ENCODE measurements at places on chromosomes 3 and 15. TPM values are rescaled to one million over a fixed set of nuclear protein-coding genes. Genes with fewer than 3 reads are reported as not detected.

The ABI3BP gene
- total RNA-seq = 38.8 TPM

The SMAD6 gene
- 30.1 TPM for total RNA-seq

The IMPG2 gene
- total RNA-seq = 0.70 TPM

The SLC27A2 gene
- 0.27 TPM for total RNA-seq

The FBN1 gene
- 584 TPM for total RNA-seq

The RBM6 gene
- 95.3 TPM for total RNA-seq

The MME gene
- total RNA-seq = 2.3 TPM

The GOLGA8R gene
- total RNA-seq = 12.9 TPM

The C2CD4A gene
- total RNA-seq = not detected

The PRR20G gene
- total RNA-seq = not detected

The DHFR2 gene
- total RNA-seq = 13.7 TPM

The DPPA4 gene
- total RNA-seq = not detected

The DPPA2 gene
- not detected for total RNA-seq

The GOLGA6D gene
- not detected for total RNA-seq

The SLCO3A1 gene
- 6.4 TPM for total RNA-seq

The DGKG gene
- total RNA-seq = 10.7 TPM

The MANF gene
- 19.0 TPM for total RNA-seq

The CYP8B1 gene
- total RNA-seq = not detected

The KBTBD13 gene
- total RNA-seq = 0.21 TPM

The CACNA2D3 gene
- 2.4 TPM for total RNA-seq

The TRIM71 gene
- not detected for total RNA-seq

The CCR3 gene
- not detected for total RNA-seq

The ANKUB1 gene
- not detected for total RNA-seq

The TM2D3 gene
- total RNA-seq = 30.2 TPM

The BNC1 gene
- total RNA-seq = not detected

The GOLGA8G gene
- not detected for total RNA-seq

The TOMM70 gene
- total RNA-seq = 30.0 TPM

The NAALADL2 gene
- 3.5 TPM for total RNA-seq

The CLDN1 gene
- total RNA-seq = 15.1 TPM

The LTF gene
- 9.0 TPM for total RNA-seq

The SERPINI2 gene
- not detected for total RNA-seq

The FSIP1 gene
- 2.1 TPM for total RNA-seq

The CPLX3 gene
- total RNA-seq = not detected

The SCN11A gene
- 1.8 TPM for total RNA-seq

The TMC3 gene
- total RNA-seq = not detected

The CTXND1 gene
- not detected for total RNA-seq

The VIPR1 gene
- 0.26 TPM for total RNA-seq

The KLHL6 gene
- total RNA-seq = 1.4 TPM

The CLDN11 gene
- 14.3 TPM for total RNA-seq

The LYZL4 gene
- total RNA-seq = not detected

The MCTP2 gene
- 17.5 TPM for total RNA-seq

The FETUB gene
- not detected for total RNA-seq

The ETV5 gene
- 9.7 TPM for total RNA-seq

The MED12L gene
- 0.88 TPM for total RNA-seq

The COL7A1 gene
- total RNA-seq = 19.6 TPM

The AP4E1 gene
- total RNA-seq = 7.9 TPM

The COL6A5 gene
- 1.7 TPM for total RNA-seq

The BCHE gene
- total RNA-seq = 15.4 TPM

The CASR gene
- total RNA-seq = not detected

The CHRNA3 gene
- 1.3 TPM for total RNA-seq

The LRRC49 gene
- 18.5 TPM for total RNA-seq

The RFX7 gene
- total RNA-seq = 3.1 TPM

The HESX1 gene
- total RNA-seq = not detected

The SOX2 gene
- not detected for total RNA-seq

The ZDHHC19 gene
- total RNA-seq = not detected

The SYNPR gene
- total RNA-seq = 1.7 TPM

The CCRL2 gene
- total RNA-seq = 1.3 TPM

The LMAN1L gene
- total RNA-seq = 1.5 TPM

All from uterus (tissue), 4 donors.